ENCODE measurements at places on chromosomes 11 and 22. TPM values are rescaled to one million over a fixed set of nuclear protein-coding genes. Genes with fewer than 3 reads are reported as not detected.
A peak's percentile ranks its signal among the peaks of the same experiment; 100 is the strongest.

DNA sequence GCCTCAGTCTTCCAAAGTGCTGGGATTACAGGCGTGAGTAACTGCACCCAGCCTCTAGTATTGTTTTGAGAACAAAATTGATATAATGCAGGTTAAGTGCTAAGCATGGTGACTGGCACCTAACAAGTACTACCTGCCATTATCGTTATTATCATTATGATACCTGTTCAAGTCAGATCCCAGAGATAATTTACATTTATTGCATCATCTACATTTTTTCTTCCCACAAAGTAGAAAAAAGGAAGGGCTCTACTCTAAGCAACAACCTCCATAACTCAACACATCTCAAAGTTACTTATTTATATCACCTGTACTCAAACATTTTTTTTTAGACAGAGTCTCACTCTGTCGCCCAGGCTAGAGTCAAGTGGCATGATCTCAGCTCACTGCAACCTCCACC lies 42.1 kb downstream of the DCDC1 start:
- no peak for DNase-seq

DNA sequence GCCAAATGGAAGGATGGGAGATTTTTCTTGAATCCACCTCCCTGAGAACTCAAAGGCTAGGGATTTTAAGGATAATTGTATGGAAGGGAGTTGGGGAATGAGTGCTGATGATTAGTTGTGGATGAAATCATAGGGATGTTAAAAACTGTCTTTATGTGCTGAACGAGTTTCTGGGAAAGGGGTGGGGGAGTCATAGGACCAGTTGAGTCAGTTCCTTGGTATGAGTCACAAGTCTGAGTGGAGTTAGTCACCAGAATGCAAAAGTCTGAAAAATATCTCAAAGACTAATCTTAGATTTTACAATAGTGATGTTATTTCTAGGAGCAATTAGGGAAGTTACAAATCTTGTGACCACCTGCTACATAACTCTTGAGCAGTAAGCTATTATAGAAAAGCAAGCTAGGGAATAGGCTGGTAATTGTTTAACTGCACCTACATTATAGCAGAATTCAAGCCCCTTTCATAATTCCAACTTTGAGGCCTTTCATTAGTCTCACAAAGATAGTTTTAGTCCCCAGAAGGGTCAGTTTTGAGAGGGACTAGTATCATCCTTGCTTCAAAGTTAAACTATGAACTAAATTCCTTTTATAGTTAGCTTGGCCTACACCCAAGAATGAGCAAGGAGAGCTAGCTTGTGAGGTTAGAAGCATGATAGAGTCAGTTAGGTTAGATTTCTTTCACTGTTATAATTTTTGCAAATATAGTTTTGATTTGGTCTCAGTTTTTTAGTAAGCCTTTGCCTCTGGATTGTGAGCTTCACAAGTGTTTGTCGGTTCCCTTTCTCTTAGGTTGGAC lies 668.0 kb downstream of the ETS1 start:
- no peak for DNase-seq

DNA sequence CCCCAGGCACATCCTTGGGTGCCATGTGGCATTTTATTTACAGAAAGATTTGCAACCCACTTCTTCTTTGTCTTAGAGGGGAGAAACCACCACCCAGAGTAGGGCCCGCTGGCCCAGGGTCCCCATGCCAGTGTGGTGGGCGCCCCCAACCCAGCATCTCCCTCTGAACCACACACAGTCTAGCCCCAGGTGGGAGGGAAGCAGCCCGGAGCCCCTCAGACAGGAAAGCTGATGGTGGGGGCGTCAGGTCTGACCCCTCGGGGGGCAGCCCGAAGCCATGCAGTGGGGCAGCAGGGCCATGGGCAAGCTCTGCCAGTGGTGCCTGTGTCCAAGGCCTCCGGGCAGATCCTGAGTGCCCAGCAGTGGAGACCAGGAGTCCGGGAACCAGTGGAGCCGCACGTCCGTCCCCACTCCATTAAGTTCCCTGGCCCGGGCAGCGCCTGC lies 11.7 kb downstream of the TRPM5 start:
- DNase-seq, result no peak

- no peak for DNase-seq
Observed at GRCh38 chr22:30381264-30381663, 5.9 kb downstream of the RNF215 start.

DNA sequence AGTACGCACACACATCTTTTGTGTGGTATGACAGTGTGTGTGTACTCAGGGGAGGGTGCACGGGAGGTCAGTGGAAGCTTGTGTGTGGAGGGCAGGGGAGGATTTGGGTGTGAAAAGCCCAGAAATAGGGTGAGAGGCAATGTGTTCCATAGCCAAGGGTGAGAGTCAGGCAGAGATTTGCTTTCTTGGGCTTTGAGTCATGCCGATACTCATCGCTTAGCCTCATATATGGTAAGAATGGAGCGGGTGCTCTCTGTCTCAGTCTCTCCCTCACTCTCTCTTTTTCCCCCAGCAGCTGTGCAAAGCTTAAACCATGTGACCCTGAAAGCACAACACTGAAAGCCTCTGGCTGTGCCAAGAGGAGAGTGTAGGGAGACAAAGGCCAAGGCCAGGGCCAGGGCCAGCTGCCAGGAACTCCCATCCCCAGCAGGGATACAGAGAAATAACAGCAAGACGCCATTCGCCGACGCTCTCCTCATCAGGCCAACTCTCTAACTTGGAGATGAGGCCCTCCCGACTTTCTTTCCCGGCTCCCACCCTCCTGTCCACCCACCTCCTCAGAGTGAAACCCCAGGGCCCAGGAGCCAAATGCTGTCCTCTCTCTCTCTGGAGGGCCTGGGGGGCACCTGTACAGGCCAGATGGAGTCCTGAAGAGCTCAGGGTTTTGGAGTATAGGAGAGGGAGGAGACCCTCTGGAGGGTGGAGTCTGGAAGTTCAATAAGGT lies 20.3 kb upstream of the MICAL3 start:
- DNase-seq, result no peak

DNA sequence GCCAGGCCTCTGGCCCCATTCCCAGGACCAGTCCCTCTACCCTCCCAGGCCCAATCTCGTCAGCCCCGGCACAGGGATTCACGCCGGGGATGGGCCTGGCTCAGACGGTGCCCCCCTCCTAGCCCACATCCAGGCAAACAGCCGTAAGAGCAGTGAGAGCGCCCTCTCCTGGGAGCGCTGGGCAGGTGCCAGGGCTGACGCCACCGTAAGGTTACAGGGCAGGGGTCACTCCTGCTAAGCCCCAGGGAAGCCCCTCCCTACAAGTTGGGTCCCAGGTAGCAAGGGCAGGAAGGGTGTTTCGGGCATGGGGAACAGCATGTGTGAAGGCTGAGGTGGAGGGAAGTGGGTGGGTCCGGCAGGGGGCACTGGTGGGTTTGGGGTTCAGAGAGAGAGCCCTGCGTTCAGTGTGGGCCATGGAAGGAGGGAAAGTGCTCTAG lies 19.2 kb upstream of the PPARA start:
- no peak for DNase-seq

Gene YWHAH
- 135 TPM for polyA plus RNA-seq

DNA sequence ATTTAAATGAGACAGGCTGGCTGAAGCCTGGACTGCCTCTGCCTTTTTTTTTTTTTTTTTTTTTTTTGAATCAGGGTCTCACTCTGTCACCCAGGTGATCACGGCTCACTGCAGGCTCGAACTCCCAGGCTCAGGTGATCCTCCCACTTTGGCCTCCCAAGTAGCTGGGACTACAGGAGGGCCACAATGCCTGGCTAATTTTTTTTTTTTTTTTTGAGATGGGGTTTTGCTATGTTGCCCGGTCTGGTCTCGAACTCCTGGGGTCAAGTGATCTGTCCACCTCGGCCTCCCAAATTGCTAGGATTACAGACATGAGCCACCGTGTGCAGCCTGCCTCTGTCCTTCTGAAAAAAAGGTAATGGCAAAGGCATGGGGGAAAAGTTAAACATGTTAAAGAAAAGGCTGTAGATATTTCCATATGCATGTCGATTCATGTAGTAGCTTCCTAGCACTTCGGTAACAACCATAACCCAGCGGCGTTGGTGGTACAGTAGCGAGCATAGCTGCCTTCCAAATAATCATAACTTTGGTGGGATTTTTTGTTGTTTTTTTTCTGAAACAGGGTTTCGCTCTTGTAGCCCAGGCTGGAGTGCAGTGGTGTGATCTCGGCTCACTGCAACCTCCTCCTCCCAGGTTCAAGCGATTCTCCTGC lies 48.8 kb downstream of the MCHR1 start:
- no peak for DNase-seq

Gene TSSK2
- polyA plus RNA-seq, result not detected

Gene GPR83
- polyA plus RNA-seq, result 0.84 TPM

Gene TTLL1
- polyA plus RNA-seq, result 20.6 TPM

- DNase-seq, result peak; percentile 28
Observed at GRCh38 chr11:110763249-110764011, 51.2 kb upstream of the ARHGAP20 start.

DNA sequence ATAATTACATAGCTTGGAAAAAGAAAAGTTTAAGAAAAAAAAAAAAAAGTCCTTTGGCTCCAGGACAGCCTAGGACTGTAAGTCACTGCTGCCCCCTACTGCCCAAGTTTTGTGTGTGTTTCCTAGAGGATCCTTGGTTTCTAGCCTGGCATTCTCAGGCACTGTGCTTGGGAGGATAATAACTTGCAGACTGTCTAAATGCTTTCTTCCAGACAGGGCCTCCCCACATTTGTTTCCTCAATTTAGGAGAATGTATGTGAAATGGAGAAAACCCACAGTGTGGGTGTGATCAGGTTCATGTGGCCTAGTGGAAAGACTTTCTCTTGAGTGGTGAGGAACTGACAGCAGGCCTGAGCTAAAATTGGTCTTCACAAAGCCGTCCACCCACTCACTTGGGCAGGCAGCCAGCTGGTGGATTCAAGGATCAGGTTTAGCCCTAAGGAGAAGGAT lies 191.0 kb downstream of the NAV2 start:
- DNase-seq, result peak; percentile 74

Gene OR10A2
- not detected for polyA plus RNA-seq

Gene DEFB108B
- not detected for polyA plus RNA-seq

GRCh38 chr11:26332572-26332915 lies 614 bp downstream of the ANO3 start:
- no peak for DNase-seq

Gene CSF2RB
- 2.8 TPM for polyA plus RNA-seq

DNA sequence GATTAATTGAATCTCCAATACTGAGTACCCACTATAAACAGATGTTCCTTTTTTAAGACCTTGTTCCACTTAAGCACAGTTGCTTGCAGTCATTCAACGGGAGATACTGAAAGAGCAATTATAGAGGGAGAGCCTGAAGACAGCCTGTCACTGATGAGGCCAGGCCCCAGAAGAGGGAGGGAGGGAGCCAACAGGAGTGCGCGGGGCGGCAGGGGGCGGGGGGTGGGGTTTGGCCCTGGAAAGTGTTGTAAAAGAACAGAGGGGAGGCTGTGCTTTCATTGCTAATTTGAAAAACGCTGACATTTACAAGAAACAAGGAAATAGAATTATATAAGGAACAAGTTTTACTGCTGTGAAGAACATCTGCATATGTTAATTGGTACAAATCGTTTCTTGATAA lies 53.1 kb downstream of the MAP6 start:
- no peak for DNase-seq

Gene TYMP
- 2.5 TPM for polyA plus RNA-seq

GRCh38 chr11:75697906-75698581 lies 19.6 kb upstream of the MOGAT2 start:
- no peak for DNase-seq

DNA sequence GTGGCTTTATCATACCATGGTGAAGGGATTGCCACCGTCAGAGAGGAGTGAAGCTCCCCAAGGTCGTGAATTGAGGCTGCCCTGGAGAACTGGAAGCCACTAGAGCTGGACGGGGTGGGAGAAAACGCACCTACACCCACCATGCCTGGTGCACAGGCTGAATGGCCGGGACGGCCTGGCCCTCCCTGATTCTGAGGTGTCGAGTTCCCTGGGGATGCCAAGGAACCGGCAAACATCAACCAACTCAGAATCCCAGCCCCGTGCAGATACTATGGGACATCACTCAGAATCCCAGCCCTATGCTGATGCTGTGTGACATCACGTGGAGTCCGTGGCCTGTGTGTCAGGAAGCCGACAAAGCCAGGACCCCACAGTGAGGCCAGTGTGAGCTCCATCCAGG lies 650.0 kb downstream of the BRD1 start:
- no peak for DNase-seq

- DNase-seq, result peak; percentile 67
Observed at GRCh38 chr22:46267431-46268279, at the start of gene TTC38. TSS of gene TTC38 (plus strand) at chr22:46268008. CDS start at chr22:46268040, 32 bp downstream.

DNA sequence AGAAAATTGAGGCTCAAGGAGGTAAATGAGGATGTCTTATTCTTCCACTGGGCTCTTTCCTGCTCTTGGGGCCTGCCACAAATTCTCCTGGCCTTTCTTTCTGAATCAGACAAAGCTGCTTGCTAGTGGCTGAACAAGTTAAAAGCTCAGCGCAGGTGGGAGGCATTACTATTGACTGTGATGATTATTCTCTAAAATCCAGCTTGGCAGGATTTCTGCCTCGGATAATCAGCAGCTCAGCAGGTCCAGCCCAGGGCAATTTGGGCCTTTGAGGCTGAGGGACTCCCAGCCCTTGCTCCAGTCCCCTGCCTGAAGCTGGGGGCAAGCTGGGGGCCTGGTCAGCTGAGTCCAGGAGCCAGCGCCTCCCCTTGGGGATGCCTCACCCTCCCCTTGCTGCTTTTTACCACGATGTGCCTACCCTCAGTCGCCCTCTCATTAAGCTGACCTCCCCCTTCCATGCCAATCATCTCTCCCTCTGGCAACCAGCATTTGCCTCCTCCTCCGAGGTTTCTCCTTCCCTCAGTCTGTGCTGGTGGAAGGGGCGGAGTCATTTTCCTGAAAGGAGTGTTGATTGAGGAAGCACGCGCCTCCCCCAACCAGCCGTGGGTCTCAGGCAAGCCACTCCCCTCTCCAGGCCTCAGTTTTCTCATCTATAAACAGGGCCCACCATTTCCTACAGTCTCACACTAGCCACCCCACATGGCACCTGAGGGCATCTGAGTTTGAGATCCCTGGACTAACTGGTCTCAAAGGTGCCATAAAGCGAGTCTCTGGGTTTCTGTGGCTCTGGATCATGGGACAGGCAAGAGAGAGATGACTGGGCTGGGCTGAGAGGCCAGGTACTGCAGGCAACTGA lies 60.6 kb upstream of the PRDM11 start:
- no peak for DNase-seq

GRCh38 chr22:20160041-20160440 lies 9.2 kb upstream of the CCDC188 start:
- no peak for DNase-seq

- no peak for DNase-seq
Observed at GRCh38 chr11:110156503-110156902, 63.3 kb downstream of the ZC3H12C start.

- DNase-seq, result no peak
Observed at GRCh38 chr11:67640021-67640757, 626 bp upstream of the TBX10 start.

DNA sequence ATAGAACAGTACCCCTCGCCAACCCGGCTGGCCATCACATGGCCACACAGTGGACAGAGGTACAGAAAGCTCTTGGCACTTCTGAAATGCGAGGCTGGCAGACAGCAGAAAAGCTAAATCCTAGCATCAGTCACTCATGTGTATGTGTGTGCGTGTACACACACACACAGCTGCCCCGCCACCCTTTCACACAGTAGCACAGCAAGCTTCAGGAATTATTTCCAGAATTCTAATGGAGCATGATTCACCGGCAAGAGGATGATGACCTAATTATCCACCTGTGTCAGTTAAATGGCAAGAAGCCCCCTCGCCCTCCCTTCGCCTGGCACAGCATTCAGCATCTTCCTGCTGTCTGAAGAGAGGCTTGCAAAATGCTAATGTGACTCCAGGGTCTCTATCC lies 336.0 kb downstream of the SHANK2 start:
- no peak for DNase-seq

- no peak for DNase-seq
Observed at GRCh38 chr11:73283276-73284000, 11.3 kb downstream of the P2RY6 start.
